Aorta (tissue), 5 donors: ENCODE measurements at places on chromosomes 11 and 22. TPM values are rescaled to one million over a fixed set of nuclear protein-coding genes. Genes with fewer than 3 reads are reported as not detected.

DNA sequence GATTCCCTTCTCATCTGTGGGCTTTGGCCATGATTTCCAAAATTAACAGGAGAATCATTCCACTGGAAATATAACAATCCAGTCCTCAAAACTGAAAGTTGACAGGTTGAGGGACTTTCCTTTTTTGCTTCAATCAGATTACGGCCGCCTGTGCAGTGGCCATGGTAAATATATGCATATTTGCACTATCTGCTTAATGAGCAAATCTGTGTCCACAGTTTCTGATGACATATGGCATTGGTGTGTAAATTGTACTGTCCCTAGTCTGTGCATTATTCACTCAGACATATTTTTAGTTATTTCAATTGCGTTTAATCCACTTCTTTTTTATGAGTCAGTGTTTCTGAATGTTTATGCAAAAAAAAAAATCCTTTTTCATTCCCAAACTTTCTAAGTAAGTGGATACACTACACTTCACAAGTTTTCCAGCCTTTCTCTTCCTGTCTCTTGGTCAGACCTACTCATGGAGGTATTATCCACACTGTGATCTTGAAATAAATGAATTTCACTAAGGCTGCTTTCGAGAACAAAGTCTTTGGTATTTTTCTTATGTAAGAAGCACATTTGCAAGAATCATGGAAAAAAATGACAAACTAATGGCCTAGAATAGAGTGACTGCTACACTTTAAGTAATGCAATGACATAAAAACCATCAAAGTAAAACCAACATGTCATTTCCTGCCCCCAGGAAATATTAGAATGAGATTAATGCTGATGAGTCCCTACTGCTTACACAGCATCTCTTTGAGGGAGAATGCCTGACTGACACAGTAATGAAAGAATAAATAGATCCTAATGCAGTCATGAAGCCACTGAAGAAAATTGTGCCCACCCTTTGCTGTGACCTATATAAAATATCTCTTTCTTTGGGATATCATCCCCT lies 76.4 kb upstream of the MTNR1B start:
- no peak for DNase-seq
- no peaks in the 10 kb centered on the region for H3K27me3 ChIP-seq
- H3K36me3 ChIP-seq = peaks cover 3% of the 10 kb centered on the region
- no peak overlapping the region for H3K4me3 ChIP-seq

DNA sequence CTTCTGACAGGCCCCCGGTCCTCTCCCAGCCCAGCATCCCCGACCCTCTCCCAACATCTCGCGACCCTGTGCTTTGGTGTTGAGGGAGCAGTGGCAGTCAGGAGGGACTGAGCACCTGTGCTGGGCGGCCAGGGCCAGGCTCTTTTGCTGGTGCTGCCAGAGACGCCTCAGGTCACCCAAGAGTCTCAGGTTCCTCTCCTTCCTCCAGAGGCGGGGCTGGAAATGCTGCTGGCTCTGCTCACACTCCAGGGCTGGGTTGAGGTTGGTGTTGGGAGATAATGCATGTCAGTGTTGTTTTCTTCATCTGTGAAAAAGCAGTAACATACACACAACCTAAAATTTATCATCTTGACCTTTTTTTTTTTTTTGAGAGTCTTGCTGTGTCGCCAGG lies 1.2 kb upstream of the IGLL1 start:
- H3K27ac ChIP-seq = no peak overlapping the region
- no peaks in the 10 kb centered on the region for H3K36me3 ChIP-seq
- peak; percentile 20 for DNase-seq
- H3K4me3 ChIP-seq = no peak overlapping the region
- no peaks in the 10 kb centered on the region for H3K4me1 ChIP-seq
- no peaks in the 10 kb centered on the region for H3K27me3 ChIP-seq

The TNNT3 gene
- total RNA-seq = 54.3 TPM

DNA sequence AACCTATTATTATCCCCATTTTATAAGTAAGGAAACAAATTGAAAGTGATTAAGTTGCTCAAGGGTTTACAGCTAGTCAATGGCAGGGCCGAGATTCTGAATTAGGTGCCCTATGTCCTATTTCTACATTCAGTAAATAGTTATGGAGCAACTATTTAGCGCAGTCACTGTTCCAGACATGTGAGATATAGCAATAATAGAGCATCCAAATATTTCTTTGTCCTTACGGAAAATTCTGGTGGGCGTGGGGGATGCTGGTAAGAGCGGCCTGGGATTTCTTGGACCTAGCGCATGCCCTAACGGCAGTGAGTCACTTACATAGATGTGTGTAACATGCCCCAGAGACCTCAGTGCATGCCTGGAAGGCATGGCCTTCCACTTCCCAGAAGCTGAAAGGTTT lies 4.4 kb downstream of the DTX4 start:
- no peaks in the 10 kb centered on the region for H3K36me3 ChIP-seq
- H3K27me3 ChIP-seq = no peaks in the 10 kb centered on the region
- H3K4me1 ChIP-seq = no peaks in the 10 kb centered on the region
- H3K27ac ChIP-seq = no peak overlapping the region
- no peak for DNase-seq

DNA sequence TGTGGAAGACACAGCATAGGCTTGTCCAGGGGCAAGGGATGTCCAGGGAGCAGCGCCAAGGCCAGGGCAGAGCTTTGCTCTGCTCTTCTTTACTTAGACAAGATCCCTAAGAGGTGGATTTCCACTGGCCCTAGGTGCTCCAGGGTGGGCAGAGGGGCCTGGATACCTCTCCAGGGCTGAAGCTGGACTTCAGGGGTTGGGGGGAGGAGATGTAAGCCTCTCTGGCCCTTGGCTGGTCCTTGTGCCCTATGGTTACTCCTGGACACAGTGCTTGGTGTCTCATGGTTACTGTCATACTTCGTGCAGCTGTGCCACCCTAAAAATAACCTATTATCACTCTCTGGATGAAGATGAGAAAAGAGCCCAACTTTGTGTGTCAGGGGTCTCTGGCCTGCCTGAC lies 12.9 kb upstream of the KCNJ11 start:
- no peaks in the 10 kb centered on the region for H3K27me3 ChIP-seq
- peaks cover 4% of the 10 kb centered on the region for H3K4me1 ChIP-seq
- no peak overlapping the region for H3K27ac ChIP-seq
- no peak for DNase-seq
- no peak overlapping the region for H3K4me3 ChIP-seq

DNA sequence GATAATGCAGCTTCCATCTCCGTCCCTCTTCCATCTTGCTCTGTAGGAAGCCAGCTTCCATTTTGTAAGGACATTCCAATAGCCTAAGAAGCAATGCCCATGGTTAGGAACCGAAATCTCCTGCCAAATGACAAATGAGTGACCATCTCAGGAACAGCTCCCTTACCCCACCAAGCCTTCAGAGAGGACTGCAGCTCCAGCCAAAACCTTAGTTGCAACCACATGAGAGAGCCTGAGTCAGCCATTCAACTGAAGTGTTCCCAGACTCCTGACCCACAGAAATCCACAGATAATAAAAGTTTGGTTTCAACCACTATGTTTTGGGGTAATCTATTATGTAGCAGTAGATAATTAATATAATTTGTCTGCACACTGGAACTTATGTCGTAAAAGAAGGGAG lies 51.7 kb upstream of the LDLRAD3 start:
- no peaks in the 10 kb centered on the region for H3K36me3 ChIP-seq
- no peak for DNase-seq
